ENCODE measurements at places on chromosomes 2 and 18.
A peak's percentile ranks its signal among the peaks of the same experiment; 100 is the strongest.

- DNase-seq: no peak
Measured at GRCh38 chr2:111101592-111101991, 19.1 kb upstream of the BCL2L11 start.

- DNase-seq: peak; percentile 84
Measured at GRCh38 chr2:20573620-20574422, 77.1 kb downstream of the HS1BP3 start.

DNA sequence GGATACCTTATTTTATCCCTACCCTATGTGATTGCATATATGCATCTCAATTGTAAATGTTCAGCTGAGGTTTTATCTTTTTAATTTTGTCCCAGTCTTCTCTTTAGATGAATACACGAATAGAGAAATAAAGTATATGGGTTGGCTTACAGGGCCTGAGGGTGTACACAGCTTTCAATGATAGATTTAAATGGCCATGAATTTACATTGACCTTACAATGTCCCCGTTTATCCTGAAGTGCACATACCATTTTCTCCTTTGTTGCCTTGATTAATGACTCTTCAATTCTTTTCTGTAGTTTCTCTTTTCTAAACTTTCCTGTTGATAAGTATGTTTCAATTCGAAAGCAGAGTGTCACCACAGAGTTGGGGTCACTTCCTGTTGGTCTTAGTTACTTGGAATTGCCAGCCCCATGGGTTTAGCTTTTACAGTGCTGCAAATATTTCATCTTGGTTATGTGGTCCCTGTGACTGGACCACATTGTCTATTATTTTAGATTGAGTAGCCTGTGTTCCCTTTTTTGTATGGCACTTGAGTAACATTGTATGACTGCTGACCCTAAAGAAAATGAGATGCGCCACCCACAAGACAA, 1616.3 kb upstream of the ACVR2A start:
- no peak for DNase-seq

DNA sequence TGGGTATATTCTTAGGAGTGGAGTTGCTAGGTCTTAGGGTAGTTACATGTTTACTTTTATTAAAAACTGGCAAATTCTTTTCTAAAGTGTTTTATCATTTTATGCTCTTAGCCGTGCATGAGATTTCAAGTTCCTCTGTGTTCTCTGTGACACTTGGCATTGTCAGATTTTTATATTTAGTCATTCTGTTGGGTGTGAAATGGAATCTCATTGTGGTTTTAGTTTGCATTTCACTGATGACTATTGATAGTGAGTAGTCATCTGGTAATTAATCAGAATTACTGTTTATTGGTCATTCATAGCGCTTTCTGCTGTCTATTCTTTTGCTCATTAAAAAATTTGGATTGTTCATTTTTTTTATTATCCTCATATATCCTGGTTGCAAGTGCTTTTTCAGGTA, 34.1 kb downstream of the RAB3GAP1 start:
- no peak for DNase-seq

DNA sequence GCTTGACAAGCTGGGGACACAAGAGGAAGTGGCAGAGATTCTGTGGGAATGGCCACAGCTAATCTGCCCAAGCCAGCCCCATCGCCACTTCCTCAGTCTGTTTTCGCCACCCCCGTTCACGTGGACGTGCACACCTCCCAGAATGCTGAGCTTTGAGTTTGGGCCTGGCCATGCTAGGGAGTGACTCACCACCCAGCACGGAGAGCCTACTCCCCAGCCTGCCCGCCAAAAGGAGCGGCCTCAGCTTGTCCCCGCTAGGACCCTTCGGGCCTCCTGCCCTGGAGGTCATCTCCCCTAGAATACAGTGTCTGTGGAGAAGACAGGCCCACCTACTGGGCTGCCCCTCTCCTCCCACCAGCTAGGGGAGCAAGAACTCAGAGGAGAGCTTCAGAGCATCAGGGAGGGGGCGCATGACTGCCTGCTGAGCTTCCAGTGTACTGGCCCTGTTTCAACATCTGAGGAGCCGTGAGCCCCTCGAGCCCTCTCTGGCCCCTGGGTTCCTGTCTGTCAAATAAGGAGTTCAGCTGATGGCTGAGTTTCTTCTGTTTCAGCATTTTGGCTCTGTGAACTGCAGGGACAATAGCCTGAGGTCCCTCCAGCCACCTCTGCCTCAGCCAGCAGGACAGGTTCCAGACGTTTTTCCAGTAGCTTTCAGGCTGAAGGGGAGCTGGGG, 5.1 kb downstream of the SLC35F6 start:
- DNase-seq: no peak

DNA sequence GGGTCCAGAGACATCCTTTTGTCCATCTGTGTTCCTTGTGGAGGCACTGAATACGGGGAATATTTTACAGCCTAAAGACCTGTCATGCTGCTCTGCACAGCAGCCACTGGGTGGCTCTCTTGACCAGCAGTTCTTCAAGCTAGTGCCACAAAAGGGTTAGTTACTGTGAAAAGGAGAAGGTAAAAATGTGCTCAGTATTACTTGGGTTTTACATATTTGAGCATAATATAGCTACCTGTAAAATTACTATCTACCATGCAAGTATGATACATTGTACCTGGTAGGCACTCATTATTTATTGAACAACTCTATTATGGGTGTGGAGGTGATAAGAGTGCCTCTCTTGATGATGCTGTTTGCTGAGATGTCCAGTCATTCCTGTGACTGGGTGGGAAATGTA, 23.6 kb downstream of the FZD5 start:
- peak; percentile 61 for DNase-seq

GRCh38 chr2:84137034-84137433, 322.0 kb downstream of the SUCLG1 start:
- DNase-seq: no peak

DNA sequence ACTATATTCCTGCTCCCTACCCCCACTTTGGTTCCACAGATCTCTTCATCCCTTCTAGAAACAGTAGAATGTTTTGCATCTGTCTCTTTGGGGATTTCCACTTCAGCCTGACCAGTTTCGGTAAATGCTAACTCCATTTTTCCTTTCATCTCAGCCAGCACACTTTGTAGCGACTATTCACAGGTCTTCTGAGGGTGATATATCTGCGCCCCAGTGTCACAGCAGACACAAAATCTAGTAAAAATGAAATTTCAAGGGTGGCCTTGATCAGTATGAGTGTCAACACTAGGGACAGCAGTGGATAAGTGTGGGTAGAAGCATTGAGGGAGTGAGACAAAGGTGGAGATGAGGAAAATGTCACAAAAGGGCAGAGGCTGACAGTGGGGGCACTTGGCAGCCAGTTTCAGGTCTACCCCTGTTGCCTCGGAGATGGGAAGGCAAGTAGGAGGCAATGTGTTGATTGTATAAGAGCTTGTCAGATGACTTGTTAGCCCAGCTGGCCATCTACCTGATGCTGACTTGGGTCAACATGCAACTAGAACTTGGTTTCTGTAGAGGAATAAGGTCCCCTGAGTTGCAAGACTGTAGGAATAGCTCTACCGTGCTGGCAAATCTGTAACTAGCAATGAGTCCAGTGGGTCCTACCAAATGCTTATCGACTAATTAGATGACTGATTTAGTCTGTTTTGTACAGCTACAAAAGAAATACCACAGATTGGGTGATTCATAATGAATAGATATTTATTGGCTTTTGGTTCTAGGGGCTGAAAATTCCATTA, 60.7 kb downstream of the CXCR4 start:
- DNase-seq: no peak

GRCh38 chr2:224776795-224777558, 60.8 kb upstream of the CCDC195 start:
- DNase-seq: no peak

DNA sequence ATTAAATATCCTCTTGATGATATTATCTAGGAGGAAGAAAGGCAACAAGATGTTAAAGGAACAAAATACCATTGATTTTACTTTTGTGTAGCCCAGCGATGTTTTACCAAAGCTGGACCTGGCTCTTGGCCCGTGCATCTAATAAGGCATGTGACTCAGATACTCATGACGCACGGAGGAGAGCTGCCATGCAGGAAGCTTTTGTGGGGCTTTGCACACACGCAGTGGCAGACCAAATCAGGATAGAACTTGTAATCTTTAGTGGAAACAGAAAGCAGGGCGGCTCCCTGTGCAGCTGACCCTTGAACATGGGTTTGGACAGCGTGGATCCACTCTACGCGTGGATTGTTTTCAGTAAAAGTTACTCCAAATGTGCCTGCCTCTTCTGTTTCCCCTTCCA, 190.0 kb downstream of the NAPG start:
- peak; percentile 61 for DNase-seq

DNA sequence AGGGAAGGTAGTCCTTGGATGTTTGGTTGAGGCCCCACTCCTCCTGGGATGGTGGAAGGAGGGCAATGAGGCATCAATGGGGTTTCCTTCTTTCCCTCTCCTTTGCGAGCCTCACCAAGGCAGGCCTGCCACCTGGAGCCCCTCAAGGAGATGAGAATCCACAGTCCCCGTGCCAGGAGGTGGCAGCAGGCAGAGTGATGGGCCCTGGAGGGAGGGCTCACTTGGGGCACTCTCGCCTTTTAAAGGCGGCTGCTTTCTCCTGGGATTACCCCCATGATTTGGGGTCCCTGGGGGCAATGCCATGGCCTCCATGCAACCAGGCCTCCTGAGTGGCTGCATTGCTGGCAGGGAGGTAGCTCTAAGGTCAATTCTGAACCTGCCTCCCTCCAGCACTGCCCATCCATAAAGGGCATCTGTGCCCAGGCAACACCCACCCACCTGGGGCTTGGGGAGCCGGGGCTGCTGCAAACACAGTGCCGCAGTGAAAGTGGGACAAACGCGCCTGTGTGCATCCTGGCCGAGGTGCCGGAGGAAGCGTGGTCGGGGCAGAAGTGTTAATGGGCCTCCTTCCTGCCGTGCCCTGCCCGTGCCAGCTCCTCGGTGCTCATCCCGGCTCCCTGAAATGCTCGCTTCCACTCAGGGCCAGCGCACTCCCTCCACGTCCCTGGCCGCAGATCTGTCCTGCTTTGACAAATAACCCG, 55.9 kb downstream of the ZFP36L2 start:
- no peak for DNase-seq

DNA sequence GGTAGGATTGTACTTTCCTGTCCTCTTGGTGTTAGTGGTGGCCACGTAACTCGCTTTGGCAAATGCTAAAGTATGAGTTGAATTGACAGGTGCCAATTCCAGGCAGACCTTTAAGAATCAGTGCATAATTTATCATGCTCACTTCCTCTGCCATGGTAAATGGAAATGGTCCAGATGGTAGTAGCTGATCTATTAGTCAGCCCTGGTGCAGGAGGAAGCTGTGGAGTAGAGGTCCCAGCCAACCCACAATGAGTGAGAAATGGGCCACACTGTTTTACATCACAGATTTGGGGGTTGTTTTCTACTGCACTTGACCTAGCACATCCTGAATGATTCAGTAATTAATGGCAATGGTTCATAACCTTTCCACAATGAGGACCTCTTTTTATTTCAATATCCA, 104.4 kb downstream of the RGPD3 start:
- DNase-seq: peak; percentile 33

DNA sequence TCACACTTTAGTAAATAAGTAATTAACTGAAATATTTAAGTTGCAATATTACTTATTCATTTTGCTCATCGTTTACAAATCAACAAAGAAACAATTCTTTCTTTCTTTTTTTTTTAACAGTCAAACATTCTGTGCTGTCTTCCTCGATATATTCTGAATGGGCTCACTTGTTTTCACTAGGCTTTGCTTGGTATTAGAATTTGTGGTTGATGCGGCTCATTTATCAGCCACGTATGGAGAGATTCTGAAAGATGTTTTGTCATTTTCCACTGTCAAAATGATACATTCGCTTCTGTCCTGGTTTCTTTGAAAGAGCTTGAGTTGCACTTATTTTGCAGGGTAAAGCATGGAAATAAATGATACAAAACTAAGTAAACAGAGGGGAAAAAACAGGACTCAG, 323.7 kb downstream of the LRRTM1 start:
- DNase-seq: no peak

DNA sequence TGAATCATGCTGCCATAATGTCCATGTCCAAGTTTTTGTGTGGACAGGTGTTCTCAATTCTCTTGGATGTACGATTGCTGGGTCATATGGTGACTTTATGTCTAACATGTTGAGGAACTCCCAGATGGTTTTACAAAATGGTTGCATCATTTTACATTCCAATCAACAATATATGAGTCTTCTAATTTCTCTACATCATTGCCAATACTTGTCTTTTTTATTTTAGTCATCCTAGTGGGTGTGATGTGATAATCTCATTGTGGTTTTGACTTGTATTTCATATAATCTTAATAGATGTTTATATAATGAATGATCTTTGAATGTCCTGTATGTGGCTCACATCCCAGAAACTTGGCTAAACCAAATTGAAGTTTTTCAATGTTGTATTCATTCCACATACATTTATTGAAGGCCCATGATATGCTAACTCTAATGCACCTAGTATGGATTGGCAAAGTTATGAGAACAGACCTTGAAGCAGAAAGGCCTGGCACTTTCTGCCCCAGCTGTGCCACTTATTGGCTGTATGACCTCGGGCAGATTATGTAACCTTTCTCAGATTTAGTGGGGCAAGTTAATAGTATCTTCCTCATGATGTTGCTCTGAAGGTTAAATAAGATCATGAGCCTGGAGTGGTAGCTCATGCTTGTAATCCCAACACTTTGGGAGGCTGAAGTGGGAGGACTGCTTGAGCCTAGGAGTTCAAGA, 205.4 kb downstream of the RAB3GAP1 start:
- peak; percentile 87 for DNase-seq

DNA sequence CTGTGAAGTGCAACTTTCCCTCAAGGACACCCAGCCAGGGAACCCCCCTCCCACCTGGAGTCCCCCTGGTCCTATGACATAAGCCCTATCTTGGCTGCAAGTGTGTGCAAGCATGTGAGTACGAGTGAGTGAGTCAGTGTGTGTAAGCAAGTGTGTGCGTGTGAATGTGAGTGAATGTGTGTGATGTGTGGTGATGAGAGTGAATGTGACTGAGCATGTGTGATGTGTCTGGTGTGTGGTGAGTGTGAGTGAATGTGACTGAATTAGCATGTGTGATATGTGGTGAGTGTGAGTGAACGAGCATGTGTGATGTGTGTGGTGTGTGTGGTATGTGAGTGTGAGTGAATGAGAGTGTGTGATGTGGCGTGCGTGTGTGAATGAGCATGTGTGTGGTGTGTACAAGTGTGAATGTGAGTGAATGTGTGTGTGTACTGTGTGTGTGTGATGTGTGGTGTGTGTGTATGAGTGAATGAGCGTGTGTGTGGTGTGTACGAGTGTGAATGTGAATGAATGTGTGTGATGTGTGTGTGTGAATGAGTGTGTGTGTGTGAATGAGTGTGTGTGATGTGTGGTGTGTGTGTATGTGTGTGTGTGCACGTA, 68.8 kb upstream of the SMAD7 start:
- peak; percentile 50 for DNase-seq
